NCI-H226 (cell line): ENCODE measurements at places on chromosomes 2 and 18.
A peak's percentile ranks its signal among the peaks of the same experiment; 100 is the strongest.

GRCh38 chr2:173059971-173060461, 15.6 kb upstream of the MAP3K20 start:
- DNase-seq = no peak

- no peak for DNase-seq
Measured at GRCh38 chr18:23357996-23358594, 95.0 kb upstream of the RIOK3 start.

- DNase-seq = no peak
Measured at GRCh38 chr2:224838335-224838734, 122.2 kb upstream of the CCDC195 start.

- no peak for DNase-seq
Measured at GRCh38 chr2:30310371-30310770, 79.0 kb downstream of the LBH start.

DNA sequence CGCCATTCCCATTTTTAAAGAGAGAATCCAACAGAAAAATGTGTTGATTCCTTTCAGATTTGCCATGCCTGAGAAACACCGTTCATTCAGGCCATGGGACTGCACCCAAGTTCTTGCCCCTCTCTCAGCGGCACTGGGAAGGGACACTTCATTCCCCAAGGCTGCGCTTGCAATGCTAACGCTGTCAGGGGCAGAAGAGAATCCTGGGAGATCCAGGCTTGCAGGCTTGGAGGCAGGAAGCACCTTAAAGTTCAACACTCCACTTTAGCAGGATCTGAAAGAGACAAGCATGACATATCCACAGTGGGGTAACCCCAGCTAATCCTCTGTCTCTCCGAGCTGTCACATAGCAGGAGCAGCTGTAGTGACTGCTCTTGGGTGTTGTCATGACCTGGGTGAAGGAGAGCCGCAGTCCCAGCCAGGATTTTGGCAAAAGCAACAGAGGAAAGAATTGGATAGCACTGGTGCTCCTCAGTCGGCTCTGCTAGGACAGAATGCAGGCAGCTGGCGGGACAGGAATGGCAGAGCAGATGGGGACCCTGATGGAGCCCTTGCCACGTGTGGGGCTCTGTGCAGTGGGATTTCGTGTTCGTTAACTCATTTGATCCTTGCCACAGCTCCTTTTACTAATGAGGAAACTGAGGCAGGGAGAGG, 22.0 kb upstream of the ODC1 start:
- no peak for DNase-seq

GRCh38 chr2:101419096-101419663, 31.9 kb upstream of the CREG2 start:
- peak; percentile 20 for DNase-seq

DNA sequence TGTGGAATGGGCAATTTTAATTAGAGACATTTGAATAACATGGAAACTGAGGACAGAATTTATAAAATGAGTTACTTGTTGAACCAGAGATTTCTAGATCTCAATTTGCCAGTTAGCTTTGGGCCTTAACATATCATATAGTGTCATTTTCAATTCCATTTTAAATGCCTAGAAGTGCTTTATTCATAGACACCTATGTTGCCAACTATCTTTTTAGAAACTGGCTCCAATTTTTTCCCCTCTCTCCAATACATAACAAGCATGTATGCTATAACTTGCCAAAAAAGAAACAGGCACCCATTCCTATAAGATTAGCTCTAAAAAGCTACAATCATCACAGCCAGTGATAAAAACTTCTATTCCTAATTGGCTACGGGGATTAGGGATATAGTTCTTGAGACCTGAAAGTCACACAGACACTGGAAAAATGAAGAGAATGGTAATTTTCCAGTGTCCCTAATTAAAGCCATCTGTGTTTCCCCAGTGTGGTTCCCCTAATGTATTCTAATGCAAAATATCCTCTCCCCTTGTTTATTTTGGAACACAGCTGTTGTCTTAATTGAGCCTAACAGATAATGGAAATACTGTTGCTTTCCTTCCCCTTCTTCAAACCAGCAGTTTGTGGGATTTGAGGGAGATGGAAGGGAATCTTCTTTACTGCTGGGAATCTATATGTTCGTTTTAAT, 205.5 kb upstream of the FSHR start:
- no peak for DNase-seq

DNA sequence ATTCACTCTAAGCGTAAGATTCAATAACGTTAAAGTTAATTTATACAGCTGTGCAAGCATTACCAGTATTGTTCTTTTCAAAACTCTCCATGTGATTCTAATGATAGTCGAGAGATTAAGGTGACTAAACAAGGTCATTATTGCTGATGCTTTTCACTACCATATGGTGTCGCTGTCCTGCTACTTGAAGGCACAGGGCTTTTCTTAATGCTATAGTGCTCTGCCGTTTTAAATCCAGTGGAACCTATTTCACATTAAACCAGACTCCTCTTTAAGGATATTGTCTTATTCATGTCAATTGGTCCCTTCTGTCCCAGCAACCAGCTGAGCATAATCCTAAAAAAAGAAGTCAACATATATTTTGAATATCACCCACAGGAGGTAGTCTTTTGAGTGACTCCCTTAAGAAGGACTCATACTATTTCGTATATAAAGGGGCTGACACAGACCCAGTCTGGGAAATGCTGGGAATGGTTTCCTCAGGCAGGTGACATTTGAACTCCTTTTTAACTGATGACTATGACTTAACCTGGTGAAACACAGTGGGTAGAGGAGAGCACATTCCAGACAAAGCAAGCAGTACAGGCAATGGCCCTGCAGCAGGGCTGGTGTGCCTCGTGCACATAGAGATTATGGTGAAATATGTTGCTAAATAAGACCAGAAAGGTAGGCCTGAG, 53.9 kb upstream of the CYTIP start:
- peak; percentile 10 for DNase-seq

DNA sequence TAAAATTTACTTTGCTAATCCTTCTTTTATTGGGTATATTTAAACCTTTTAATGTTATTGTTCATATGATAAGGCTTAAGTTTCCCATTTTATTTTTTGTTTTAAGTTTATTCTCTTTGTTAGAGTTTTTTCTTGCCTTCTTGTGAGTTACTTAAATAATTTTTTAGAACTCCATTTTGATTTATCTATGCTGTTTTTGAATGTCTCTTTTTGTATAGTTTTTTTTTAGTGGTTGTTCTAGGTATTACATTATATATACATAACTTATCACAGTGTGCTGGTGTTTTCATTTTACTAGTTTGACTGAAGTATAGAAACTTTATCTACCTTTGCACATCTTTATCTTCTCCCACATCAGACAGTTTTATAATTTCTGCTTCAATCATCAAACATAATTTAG, 49.4 kb upstream of the TGFA start:
- DNase-seq = no peak

GRCh38 chr2:156753766-156754165, 317.6 kb downstream of the GPD2 start:
- DNase-seq = peak; percentile 56

GRCh38 chr2:170972296-170973224, 43.5 kb downstream of the GORASP2 start:
- DNase-seq = no peak

- DNase-seq = no peak
Measured at GRCh38 chr2:41771710-41772109, 276.1 kb upstream of the PKDCC start.

DNA sequence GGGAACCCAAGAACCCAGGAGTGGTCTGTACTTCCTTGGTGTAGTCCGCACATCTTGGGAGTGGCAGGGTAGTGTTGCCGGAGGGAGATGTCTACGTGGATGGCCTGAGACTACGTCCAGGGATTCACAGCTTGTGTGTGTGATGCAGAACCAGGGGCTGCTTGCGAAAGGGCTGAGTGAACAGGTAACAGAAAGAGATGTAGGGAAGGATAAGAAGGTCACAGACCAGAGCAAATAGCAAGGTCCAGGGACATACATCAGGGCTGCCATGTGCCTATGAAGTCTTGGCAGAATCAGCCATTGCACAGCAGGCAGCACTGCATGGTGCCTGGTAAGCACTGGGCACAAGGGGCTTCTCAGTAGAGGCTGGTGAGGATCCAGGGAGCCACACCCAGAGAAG, 68.7 kb downstream of the TSPYL6 start:
- no peak for DNase-seq

GRCh38 chr2:158457826-158458616, 1.3 kb downstream of the PKP4 start:
- DNase-seq = peak; percentile 80

- DNase-seq = no peak
Measured at GRCh38 chr18:48800876-48801727, 149.7 kb downstream of the SMAD7 start.

GRCh38 chr2:158676295-158676694, 118.8 kb upstream of the DAPL1 start:
- DNase-seq = no peak

DNA sequence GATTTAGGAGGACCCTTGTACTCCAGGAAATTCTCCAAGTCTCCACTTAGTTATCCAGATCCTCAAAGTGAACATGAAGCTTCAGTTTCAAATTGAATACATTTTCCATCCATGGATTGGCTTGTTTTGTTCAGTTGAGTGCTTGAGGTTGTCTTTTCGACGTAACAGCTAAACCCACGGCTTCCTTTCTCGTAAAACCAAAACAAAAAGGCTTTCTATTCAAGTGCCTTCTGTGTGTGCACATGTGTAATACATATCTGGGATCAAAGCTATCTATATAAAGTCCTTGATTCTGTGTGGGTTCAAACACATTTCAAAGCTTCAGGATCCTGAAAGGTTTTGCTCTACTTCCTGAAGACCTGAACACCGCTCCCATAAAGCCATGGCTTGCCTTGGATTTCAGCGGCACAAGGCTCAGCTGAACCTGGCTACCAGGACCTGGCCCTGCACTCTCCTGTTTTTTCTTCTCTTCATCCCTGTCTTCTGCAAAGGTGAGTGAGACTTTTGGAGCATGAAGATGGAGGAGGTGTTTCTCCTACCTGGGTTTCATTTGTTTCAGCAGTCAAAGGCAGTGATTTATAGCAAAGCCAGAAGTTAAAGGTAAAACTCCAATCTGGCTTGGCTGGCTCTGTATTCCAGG, at the start of gene CTLA4:
Gene CTLA4 (plus strand): TSS at position 211 of the 640 bp plus-strand sequence. CDS start 172 bp downstream, at position 383.
- DNase-seq = no peak

GRCh38 chr2:199946836-199947235, 8.5 kb downstream of the TYW5 start:
- no peak for DNase-seq

- no peak for DNase-seq
Measured at GRCh38 chr2:67716895-67717396, 319.8 kb downstream of the ETAA1 start.

GRCh38 chr2:221818616-221819320, 246.7 kb upstream of the EPHA4 start:
- DNase-seq = no peak

DNA sequence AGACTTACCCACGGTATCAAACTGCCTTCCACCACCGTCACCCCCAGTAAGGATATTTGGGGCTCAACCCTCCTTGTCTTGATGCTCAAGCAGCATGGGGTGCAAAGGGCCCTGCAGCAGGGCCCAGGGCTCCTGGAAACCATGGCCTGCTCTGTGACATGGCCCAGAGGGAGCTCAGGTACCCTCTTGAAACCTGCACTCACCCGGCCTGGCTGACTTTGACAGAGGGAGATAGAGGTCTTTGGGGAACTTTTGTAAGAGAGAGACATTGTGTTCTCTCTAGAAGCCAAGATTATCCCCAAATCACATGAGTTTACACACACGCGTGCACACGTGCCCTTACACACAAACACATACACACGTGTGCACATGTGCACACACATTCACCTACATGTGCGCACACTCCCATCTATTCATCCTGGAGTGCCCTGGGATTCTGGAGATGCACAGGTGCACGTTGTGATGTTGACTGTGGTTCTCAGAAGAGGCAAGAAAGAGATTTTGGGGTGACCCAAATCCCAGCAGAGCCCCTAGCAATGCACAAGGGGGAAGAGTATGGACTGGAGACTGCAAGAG, 19.6 kb upstream of the KCNK3 start:
- no peak for DNase-seq

- DNase-seq = no peak
Measured at GRCh38 chr2:120385355-120386127, 39.6 kb downstream of the INHBB start.

- DNase-seq = no peak
Measured at GRCh38 chr2:162581959-162582798, 238.2 kb downstream of the GCA start.

GRCh38 chr2:53770264-53770663, 2.7 kb downstream of the CHAC2 start:
- no peak for DNase-seq

GRCh38 chr2:227414846-227415245, 27.1 kb upstream of the SCYGR1 start:
- peak; percentile 91 for DNase-seq

GRCh38 chr18:13615432-13615861, 110.9 kb downstream of the FAM210A start:
- no peak for DNase-seq

GRCh38 chr18:13804305-13804704, 19.6 kb upstream of the MC5R start:
- no peak for DNase-seq

GRCh38 chr18:62098960-62099359, 87.9 kb downstream of the PIGN start:
- no peak for DNase-seq

- no peak for DNase-seq
Measured at GRCh38 chr2:149828520-149829210, 241.1 kb upstream of the MMADHC start.

DNA sequence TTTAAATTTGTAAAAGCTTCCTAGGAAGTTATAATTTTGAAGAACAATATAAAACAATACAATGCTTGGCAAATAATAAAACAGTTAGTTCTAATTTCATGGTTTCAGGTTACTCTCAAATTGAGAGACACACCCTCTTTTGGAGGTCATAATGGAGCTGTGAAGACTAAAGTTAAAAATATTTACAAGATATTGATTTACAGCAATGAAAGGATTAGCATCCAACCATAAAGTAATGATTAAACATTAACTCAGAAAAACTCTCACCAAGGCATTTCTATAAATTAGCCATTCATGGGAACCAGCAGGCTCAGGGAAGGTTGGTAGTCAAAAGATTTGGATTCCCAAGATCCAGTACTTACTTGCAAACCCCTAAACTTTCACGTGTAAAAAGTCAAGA, 6.4 kb downstream of the DPP4 start:
- no peak for DNase-seq

- peak; percentile 33 for DNase-seq
Measured at GRCh38 chr2:25698752-25699151, 25.4 kb upstream of the DTNB start.

DNA sequence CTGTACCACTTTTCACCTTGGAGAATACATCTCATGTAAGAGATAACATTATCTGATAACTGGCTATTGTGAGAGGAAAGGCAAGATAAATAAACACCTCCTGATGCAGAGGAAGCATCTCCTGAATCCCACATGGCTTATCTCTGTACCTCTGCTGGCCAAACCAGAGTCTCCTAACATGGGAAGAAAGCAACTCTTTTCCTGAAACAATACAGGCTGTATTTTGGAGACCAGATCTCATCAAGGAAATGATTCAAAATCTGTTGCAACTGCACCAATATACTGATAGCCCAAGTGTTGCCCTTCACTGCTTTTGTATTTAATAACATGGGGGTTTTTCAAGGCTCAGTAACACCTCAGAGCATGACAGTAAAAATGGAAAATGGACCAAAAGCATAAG, 106.9 kb downstream of the MREG start:
- no peak for DNase-seq
